PC-3 (cell line): ENCODE measurements at places on chromosomes 2 and 18.

- DNase-seq: no peak
Observed at GRCh38 chr2:133374781-133375180, 193.5 kb downstream of the NCKAP5 start.

- DNase-seq: no peak
Observed at GRCh38 chr2:238791354-238791753, 56.5 kb upstream of the TWIST2 start.

DNA sequence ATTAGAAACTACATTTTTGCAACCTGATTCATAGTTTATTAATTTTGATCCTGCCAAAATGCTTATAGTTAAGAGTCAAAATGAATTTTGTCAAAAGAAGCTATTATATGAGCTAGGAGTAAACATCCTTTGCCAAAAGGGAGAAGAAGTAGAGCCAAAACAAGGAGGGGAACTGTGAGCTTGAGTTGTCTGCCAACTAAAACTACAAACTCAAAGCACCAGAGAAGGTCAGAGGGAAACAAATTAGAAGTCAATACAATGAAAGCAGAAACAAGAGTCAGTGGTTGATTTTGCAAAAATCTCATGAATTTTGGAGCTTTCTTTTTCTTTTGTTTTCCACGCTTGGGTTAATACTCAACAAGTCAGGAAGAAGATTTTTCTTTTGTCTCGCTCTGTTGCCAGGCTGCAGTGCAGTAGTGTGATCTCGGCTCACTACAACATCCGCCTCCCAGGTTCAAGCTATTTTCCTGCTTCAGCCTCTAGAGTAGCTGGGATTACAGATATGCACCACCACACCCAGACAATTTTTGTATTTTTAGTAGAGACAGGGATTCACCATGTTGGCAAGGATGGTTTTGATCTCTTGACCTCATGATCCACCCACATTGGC lies 508.5 kb downstream of the RIT2 start:
- no peak for DNase-seq

DNA sequence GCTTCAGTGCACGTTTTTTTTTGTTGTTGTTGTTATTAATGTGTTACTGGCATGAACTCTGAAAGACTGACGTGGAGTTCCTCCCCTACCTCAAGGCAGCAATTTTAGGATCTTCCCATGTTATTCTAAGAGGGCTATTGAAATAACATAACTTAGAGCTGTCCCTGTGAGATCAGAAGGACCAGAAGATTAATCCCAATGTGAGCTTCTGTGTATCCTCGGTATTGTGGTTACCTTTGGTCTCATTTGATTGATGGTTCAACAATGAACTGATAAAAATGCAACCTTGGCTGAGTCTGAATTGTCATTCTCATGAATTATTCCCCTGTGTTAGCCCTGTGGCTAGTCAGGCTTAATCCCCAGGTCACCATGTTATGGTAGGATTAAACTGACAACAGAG lies 394.1 kb downstream of the TRIB2 start:
- DNase-seq: no peak

DNA sequence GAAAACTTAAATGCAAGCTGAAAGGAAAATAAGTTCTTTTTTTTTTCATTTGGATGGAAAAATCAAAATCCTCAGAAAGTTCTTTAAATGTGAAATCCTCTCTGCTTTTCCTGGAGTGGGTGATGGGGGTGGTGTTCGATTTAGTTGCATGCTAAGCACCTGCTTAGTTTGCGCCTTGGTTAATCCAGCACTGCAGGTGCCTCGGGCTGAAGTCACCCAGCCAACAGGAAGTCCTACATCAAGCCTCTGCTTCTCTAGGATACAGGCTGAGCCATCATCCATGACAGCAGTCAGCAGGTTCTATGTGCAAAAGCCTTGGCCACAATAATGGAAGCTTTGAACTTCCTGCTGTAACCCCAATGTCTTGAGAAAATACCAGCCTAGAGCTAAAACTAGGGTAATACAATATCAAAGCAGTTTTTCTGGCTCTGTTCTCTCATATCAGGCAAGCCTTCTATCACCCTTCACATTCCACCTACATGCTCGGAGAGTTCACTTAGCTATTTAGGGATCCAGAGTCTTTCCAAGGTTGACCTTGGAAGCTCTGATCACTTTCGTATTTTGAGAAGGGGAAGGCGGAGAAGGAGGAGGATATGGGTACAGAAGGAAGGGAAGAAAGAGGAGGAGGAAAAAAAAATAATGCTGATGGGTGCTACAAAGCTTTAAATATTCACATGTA lies 116.1 kb upstream of the LRRTM1 start:
- no peak for DNase-seq

- DNase-seq: peak; percentile 68
Observed at GRCh38 chr2:7845332-7845731, 836.5 kb upstream of the ID2 start.

DNA sequence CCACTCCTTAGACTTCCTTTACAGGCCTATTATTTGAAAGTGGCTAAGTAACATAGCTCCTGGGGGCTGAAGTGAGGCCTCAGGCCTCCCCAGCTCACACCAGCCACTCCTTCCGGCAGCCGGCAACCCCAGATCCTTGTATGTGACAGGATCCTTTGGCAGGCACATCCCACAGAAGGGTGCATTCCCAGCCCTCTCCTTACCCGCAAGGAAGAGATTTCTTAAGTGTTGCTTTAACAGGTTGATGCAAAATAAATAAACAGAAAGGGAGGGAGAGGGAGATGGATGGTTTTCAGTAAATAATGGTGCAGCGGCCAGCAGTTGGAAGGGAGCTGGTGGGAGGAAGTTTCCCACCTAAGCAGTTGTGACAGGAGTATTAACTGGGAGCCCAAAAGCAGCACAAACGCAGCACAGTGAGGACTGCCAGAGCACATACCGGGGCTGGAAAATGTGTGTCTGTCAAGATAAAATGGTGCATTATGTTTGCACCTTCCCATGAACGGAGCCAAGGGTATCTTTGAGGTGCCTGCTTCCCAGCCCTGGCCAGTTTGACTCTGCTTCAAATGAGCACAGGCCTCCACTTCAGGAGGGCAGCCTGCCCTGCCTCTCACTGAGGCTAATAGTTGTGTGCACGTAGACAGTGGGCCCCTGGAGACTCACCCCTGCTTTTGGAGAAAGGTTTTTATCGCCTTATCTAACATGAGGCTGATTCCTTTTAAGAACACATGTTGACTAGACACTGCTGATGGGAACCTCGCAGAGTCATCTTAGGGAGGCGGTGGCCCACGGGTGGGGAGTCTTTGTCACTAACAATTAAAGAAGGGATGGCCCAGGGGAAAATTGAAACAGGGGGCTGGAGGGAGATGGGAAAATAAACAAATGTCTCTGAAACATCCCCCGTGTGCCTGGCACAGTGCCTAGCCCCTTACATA lies 32.8 kb downstream of the NRP2 start:
- no peak for DNase-seq

- DNase-seq: no peak
Observed at GRCh38 chr2:28102455-28102874, 211.9 kb downstream of the BABAM2 start.

DNA sequence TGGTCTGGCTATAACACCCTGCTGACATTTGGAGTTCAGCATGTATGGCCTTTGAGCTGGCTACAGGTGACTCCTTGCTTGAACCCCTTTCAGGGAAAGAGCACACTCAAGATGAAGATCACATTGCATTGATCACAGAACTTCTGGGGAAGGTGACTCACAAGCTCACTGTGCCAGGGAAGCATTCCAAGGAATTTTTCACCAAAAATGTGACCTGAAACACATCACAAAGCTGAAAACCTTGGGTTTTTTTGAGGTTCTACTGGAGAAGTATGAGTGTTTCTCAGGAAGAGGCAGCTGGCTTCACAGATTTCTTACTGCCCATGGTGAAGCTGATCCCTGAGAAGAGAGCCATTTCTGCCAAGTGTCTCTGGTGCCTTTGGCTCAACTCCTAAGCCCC lies 879.0 kb downstream of the CBLN2 start:
- peak; percentile 43 for DNase-seq

DNA sequence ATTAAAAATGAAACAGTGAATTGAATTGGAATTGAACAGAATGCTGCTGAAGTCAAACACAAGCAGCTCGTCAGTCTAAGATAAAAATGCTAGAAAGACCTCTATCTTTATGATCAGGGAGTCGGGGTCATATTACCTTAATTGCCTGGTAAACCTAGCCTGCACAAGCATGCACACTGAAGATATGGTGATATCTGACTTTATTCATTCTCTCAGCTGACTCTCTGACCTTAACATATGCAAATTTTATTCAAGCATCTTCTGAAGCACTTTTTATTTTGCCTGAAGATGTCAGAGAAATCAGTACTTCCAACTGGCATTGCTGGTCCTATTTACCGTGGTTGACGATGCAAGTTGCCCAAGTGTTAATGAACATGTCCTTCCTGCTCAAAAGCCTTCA lies 56.4 kb downstream of the DNER start:
- no peak for DNase-seq

DNA sequence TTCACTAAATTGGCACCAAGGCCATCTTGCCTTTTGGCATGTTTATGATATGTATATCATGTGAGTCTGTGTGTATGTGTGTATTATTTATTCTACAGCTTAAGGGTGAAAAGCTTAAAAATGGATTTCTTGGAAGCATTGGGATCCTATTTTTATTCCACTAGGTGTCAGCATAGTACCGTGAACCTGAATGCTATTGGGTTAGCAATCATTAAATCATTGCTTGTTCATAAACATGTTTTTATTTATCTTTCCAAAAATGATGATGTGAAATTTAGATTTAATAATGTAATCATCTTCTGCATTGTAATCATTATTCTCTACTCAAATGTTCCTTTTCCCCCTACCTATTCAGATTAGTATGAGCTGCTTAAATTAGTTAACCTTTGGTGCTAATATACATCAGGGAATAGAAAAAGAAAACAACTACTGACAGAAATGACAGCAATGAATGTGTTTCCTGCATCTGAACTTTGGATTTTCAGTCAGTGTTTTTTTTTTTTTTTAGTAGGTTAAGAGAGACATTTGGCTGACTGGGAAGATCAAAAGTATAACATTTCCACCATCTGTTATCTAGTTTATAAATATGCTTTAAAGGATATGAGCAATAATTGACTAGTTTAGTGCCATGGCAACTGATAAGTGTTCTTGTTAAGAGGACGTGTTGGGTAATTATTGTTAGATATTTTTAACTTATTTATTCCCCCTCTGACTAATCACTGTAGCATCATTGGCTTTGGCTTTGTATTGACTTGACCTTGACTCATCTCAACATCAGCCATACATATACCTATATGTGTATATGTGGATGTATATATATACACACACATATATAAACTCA lies 14.1 kb upstream of the ZSWIM2 start:
- peak; percentile 71 for DNase-seq

GRCh38 chr2:207251022-207251421 lies 85.3 kb upstream of the KLF7 start:
- no peak for DNase-seq

- no peak for DNase-seq
Observed at GRCh38 chr2:18741895-18742732, 152.7 kb upstream of the NT5C1B start.

DNA sequence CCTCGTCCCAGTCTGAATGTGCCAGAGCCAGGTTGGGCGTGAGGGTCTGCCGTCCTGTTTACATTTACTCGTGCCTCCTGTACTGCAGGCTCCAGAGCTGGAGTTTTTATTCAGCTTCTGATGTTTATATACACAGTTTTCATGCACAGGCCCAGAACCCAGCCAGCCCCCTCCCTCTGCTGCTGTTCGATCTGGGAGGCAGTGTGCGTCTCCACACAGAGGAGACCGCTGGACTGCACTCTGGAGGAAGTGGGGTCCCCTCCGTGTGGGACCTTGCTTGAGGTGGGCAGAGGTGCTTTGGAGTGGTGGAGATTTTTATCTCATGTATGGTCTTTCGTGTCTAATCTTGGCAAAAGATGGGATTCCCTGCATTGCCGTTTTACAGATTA lies 90.6 kb downstream of the GLI2 start:
- no peak for DNase-seq

GRCh38 chr2:120400551-120400950 lies 54.6 kb downstream of the INHBB start:
- no peak for DNase-seq

DNA sequence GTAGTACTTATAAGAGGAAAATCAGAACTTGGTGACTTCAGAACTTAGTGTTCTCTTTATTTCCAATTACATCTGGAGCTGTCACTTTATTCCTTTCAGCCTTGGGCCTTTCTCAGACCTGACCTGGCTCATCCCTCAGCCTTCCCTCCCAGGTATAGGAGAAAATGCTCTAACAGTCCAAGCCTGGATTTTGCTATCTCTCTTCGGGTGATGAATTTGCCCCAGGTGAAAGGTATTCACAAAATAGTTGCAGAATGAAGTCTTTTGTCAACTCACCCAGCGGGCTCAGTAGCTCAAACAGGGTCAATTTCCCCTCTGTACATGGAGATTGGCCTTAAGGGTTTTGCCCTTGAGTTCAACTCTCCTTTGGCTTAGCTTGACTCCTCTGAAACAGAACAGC lies 12.0 kb downstream of the NRP2 start:
- DNase-seq: no peak

DNA sequence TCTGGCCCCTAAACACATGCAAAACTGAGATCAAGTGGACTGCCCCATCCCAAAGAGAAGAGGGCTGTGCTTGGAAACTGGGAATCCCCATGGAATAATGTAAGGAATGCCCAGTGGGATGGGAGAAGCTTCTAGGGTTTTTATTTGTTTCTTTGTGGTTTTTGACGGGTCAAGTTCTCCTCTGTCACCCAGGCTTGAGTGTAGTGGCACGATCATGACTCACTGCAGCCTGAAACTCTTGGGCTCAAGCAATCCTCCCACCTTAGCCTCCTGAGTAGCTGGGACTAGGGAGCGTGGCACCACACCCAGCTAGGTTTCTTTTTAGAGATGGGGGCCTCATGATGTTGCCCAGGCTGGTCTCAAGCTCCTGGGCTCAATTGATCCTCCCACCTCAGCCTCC lies 101.7 kb upstream of the ZSWIM2 start:
- DNase-seq: peak; percentile 71

DNA sequence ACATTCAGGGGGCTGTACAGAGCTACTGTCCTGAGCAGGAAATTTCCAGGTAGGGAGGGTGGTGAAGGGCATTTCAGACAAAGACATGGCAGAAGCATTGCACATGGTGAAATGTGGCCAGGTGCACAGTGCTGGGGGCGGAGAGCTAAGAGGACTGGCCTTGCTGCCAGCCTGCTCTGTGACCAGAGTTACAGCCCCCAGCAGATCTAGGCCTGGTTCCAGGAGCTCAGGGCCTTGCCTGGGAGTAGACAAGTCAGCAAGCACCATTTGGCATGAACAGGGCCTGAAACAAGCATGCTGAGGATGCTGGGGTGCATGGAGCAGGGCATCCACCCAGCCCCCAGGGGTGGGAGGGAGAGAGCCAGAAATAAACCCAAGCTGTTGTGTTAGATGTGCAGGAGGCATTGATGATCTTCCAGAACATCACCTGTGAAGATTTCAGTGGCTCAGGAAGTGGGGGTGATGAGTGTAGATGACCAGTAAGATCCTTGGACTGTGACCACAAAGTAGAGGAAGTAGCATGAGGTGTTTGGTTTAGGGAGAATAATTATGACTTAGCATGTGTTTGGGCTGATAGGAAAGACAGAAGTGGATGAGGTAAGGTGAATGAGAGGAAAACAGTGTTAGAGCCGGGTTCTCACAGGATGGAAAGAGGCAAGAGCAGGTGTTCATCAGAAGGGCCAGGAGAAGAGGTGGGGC lies 61.1 kb downstream of the COA5 start:
- no peak for DNase-seq
